ENCODE measurements at places on chromosomes 6 and 20.

DNA sequence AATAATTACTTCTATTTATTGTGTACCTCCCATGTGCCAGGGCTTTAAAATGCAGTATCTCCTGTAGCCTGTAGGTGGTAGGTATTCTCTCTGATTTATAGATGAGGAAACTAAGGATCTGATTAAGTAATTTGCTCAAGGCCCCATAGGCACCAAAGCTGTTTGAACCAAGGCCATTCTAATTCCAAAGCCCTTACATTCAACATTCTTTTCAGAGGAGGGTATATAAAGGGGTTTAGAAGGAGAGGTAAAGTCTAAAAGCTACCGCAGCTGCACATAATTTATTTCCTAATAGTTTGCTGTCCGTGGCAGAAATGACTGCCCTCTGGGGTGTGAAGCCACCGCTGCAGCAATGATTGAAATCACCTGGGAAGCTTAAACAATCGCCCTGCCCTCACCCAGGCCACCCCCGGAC lies 95.0 kb upstream of the FAM8A1 start:
- no peak for DNase-seq

DNA sequence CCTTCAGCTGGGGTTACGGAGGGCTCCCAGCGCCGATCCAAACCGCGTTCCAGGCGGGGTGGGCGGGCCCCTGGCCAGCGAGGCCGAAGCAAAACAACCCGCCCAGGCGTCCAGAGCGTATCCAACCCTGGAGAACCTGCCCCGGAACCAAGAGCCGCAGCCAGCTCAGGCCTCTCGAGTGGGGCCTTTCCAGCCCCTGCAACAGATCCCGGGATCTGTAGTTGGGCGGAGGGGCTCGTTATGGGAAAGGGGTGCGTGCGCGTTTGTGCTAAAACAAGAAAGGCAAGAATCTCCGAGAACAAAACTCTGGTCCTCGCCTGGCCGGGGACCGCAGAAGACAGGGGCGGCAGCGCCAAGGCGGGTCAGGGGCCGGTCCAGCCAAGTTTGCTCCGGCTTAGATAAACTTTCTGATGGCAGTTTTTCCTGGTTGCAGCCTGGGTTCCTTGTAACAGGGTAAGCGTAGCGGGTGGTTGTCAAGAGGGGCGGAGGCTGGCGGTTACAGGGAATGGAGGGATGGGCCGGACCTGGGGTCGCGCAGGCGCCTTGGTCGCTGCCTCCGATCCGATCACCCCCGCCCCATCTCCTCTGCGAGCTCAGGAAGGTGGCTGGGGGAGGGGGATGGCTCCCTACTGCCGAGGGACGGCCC lies 448 bp upstream of the RIN2 start:
- DNase-seq, result peak; percentile 83

GRCh38 chr6:35474942-35475570 lies 6.9 kb downstream of the RPL10A start:
- no peak for DNase-seq

DNA sequence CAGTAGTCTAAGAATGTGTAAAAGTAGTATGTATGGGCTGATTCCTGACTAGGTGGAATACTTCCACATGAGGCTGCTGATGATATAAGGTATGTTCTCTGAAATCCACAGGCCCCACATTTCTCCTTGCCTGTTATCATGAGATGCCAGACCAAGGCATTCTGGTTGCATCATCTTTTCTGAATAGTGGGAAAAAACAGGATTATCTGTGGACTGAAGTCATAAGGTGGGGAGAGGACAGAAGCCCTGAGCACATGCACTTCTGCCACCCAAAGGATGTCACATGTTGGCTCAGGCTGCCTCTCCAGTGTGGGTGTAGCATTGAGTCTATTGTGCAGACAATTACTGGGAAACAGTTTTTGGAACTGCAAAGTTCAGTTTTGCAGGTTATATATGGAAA lies 184.5 kb upstream of the RAB32 start:
- DNase-seq, result no peak

GRCh38 chr20:36319356-36320260 lies 13.5 kb downstream of the DLGAP4 start:
- DNase-seq, result no peak

DNA sequence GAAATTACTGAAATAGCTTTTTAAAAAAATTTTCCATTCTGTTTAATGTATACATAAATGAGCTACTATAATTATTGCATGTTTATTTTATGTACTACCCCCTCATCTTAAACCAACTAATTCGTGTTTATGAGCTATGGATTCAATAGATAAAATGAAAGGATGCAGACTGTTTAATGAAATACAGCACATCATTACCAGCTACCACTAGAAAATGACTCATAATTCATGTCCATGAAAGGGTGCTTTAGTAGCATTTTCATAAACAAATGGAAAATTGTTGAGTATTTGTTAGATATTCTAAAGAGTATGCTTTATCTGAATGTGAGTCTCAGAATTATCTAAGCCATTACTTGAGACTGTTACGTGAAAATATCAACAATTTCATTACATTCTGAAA lies 1590.1 kb downstream of the HACE1 start:
- no peak for DNase-seq

DNA sequence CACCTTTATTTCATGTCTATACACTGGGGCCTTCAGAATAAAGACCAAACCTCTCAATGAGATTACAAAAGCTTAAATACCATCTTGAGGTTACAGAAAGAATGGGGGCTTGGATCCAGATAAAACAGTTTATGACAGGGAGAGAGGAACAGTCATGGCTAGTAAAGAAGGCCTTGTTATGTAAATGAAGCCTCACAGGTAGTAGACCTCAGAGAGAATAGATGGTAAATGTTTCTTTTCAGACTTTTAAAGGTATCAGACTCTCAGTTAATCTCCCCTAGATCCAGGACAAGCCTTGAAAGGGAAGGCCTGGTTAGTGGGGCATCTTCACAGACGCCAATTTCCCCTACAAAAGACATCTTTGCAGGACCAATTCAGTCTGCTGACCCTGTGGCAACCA lies 1325.6 kb downstream of the HACE1 start:
- DNase-seq, result no peak

DNA sequence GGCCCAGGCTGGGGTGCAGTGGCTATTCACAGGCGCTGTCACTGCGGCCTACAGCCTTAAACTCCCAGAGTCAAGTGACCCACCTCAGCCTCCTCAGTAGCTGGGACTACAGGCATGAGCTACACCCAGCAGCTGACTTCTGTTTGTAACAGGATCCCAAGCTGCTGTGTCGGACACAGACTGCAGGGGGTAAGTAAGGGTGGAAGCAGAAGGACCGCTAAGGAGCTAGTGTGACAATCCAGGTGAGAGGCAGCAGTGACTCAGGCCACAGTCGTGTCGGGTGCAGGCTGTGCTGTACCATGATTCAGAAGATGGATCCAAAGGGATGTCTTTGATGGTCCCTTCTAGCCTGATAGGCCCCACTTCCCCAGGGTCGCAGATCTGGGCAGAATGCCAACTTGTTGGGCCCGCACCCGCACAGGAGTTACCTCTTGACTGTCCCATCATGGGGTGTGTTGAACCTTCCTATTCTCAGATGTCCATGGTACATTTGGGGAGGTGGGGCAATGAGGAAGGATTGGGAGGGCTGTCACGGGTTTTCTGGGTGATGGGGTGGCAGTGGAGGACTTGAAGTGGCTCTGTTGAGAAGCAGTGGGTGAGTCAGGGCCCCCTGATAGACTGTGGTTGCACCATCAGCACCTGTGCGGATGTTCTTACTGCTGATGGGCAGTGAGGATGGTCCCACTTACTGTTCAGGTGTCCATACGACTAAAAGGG lies 25.3 kb downstream of the AAR2 start:
- no peak for DNase-seq

GRCh38 chr6:140641412-140641811 lies 1267.0 kb upstream of the CITED2 start:
- no peak for DNase-seq

- peak; percentile 57 for DNase-seq
Measured at GRCh38 chr20:35992713-35993335, 24.4 kb downstream of the CNBD2 start.

- peak; percentile 80 for DNase-seq
Measured at GRCh38 chr6:39302669-39303424, 11.4 kb downstream of the KCNK17 start.

GRCh38 chr6:968791-969190 lies 275.9 kb upstream of the EXOC2 start:
- DNase-seq, result no peak

- DNase-seq, result no peak
Measured at GRCh38 chr6:45376310-45377042, 1.3 kb downstream of the SUPT3H start.

DNA sequence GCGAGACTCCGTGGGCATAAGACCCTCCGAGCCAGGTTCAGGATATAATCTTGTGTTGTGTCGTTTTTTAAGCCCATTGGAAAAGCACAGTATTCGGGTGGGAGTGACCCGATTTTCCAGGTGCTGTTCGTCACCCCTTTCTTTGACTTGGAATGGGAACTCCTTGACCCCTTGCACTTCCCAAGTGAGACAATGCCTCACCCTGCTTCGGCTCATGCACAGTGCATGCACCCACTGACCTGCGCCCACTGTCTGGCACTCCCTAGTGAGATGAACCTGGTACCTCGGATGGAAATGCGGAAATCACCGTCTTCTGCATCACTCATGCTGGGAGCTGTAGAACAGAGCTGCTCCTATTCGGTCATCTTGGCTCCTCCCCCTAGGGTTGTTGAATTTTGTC lies 307.7 kb upstream of the DEFB115 start:
- no peak for DNase-seq

DNA sequence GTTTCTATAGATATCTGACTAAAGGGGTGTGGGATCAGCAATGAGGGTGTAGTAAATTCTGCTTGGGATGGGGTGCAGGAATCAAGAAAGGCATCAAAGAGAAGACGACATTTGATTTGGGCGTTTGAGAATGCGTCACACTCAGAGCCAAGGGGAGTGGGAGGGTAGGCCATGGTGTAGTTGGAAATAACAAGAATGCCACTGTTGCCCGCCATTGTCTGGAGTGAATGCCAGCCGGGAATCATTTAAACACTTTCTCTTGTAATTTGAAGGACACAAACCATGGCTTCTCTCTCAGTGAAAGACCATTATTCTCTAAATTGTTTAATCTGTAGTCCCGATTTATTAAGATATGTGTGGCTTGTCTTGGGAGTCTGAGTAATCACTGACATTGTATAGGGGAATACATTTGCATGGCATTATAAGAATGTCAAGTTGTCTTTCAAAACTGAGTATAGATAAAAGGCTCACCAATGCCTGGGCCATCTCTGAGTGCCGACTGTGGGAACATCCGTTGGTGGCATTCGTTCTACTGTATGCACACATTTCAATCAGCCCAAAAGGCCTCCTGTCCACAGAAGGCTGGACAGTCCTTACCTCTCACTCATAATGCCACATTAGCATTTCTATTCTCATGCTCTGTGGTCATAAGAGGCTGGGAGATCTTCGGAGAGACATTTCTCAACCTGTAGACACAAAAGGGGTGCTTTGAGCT lies 777.8 kb downstream of the KIF16B start:
- DNase-seq, result no peak

GRCh38 chr20:21325296-21325695 lies 22.2 kb downstream of the XRN2 start:
- DNase-seq, result no peak

Data from NCI-H1436 (cell line).